ENCODE measurements at places on chromosomes 7 and 10. TPM values are rescaled to one million over a fixed set of nuclear protein-coding genes. Genes with fewer than 3 reads are reported as not detected.

- no peak for DNase-seq
Measured at GRCh38 chr7:128005117-128005516, 26.1 kb downstream of the LRRC4 start.

- DNase-seq, result no peak
Measured at GRCh38 chr7:90709501-90710465, 113.7 kb downstream of the CDK14 start.

- DNase-seq, result no peak
Measured at GRCh38 chr10:88478256-88478655, 104.9 kb downstream of the RNLS start.

GRCh38 chr7:91634485-91635177, 245.9 kb downstream of the MTERF1 start:
- DNase-seq, result no peak

TAS2R5 gene
- 3.4 TPM for polyA plus RNA-seq

GRCh38 chr7:2710901-2711551, 23.0 kb downstream of the AMZ1 start:
- DNase-seq, result no peak

SMKR1 gene
- 3.4 TPM for polyA plus RNA-seq

GPR22 gene
- polyA plus RNA-seq, result 0.36 TPM

DNA sequence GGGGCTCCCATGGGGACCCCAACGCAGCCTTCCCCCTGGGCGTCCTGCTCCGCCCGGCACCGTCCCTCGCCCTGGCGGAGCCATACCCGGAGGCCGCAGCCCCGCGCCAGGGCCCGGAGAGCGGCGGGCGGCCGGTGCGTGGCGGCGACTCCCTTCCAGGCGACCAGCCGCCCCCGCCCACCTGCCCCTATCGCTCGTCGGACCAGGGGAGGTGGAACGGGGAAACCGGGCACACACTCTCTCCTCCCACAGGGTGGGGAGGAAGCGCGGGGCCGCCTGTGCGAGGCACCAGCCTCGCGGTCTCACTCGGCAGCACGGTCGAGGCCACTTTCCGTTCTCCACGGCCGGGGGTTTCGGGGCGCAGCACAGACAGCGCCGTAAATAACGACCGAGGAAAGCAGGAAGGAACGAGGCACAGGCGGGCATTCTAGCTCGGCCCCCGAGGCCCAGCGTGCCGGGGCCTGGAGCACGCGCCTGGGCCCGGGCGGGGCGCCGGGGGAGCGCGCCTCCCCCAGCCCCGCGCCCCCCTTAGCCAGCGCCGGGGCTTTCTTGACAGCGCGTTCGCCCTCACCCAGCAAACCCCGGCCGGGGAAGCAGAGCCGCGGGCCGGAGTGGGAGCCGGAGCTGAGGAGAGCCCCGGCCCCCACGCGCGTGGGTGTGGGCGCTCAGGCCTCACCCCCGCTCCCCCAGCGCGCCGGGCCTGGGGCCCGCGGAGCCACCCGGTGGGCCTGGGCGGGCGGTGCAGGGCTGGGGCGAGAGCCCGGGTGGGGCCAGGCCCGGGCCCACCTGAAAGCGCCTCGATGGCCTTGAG, 936 bp downstream of the IGF2BP3 start:
- DNase-seq, result no peak

- no peak for DNase-seq
Measured at GRCh38 chr7:65304175-65304574, 69.5 kb upstream of the ZNF92 start.

DNA sequence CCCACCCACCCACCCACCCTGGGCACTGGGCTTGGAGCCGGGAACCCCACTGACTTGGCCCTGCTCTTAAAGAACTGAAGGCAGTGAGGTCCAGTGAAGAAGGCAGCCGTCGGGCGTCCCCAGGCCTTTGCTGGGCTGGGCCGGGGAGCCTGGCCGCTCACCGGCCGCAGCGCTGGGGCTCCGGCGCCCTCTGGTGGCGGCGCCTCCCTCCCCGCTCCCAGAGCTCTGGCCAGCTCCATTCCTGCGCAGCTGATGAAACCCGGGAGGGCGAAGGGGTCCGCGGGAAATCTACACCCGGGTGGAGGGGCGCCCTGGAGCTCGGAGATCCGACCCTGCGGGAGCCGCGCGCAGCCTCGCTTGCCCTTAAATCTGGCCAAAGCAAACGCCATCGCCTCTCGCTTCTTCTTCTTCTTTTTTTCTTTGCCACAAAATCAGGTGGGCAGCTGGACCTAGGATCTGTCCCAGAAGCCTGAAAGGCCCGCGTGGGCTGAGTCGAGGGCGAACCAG, 1.7 kb upstream of the CXCL12 start:
- DNase-seq, result no peak

DNA sequence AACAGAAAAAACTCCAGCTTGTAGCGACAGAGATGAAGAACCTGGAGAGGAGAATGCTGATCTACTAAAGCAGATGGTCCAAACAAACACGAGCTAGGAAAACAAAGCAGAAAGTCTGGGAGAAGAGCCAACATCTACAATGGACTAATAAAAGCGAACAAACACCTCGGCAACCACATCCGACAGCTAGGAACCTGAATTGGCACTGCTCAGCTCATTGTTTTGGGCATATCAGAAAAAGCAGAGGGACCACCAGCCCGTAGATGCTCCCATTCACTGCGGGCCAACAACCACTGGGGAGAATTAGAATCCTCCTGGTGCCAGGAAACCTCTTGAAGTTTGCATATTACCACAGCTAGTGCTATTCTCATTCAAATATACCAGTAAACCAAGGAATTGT, 204.7 kb downstream of the NXPH1 start:
- peak; percentile 28 for DNase-seq

DNA sequence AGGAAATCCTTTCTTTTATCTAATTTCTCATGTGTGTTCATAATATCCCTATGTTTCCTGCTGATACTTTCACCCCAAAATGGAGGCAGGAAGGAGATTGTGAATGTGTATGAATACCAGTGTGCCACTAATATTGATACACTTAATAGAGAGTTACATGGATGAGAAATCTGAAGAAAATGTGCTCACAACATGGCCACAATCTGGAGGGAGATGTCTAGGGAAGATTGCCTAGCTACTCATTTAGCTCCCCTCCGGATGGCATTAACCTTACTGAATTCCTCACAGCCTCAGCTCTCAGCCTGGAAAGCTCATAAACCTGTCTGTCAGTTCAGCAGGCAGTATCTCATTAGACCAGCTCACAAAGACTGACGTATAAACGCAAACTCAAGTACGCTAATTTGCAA, 23.4 kb upstream of the DMTF1 start:
- DNase-seq, result peak; percentile 29

DNA sequence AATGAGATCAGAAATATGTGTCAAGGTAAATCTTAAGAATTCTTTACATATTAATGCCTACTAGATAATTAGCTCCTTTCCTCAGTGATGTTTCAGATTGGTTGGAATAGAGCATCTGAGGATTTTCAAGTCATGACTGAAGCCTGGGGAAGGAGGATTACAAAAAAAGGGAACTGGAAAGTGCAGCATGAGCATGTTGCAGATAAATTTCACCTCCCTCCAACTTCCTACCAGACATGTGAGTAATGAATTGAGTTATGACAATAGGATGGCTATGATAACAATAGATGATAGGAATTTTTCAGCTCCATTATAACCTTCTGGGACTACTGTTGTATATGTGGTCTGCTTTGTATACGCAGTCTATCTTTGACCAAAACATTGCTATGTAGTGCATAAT, 104.2 kb upstream of the RAB18 start:
- no peak for DNase-seq

- no peak for DNase-seq
Measured at GRCh38 chr7:47941136-47941844, 7.0 kb downstream of the PKD1L1 start.

DNA sequence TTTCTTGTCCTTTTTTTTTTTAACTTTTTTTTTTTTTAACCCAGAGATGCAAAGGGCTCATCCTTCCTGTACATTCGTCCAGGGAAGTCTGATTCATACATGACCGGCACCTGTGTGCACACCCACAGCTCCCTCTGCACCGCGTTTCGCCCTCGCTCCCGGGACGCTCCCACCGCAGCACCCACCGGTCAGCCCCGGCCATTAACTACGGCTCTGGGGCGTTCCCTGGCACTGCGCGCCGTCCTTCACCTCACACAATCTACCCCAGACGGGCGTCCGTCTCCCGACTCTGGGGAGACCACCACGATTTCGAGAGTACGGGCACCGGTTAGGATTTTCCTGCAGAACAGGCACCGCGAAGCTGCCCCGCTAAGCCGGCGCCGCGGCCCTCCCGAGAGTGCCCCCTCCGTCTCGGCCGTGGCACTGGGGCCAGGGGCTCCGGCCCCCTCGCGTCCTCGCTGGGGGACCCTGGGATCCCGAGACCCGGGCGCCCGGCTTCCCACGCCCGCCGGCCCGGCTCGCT, 452 bp downstream of the ATE1 start:
- no peak for DNase-seq

EBF3 gene
- 2.4 TPM for polyA plus RNA-seq

GRCh38 chr7:30831936-30832335, 60.7 kb downstream of the MINDY4 start:
- DNase-seq, result no peak

DNA sequence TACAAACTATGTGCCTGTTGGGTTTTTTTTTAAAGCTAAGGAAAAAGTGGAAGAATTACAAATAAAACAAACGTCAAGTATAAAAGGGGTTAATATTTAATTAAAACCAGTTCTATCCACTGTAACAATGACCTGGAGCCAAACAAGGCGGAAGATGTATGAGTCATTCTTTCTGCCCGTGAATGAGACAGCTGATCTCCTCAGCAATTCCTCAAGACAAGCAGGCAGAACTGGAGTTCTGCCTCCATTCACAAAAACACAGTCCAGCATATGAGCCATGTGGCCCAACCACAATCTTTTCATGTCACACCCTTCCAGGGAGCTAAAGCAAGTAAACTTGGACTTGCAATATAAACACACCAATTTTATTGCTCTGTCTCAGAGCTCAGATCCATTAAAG, 8.4 kb downstream of the ETV1 start:
- DNase-seq, result no peak

DNA sequence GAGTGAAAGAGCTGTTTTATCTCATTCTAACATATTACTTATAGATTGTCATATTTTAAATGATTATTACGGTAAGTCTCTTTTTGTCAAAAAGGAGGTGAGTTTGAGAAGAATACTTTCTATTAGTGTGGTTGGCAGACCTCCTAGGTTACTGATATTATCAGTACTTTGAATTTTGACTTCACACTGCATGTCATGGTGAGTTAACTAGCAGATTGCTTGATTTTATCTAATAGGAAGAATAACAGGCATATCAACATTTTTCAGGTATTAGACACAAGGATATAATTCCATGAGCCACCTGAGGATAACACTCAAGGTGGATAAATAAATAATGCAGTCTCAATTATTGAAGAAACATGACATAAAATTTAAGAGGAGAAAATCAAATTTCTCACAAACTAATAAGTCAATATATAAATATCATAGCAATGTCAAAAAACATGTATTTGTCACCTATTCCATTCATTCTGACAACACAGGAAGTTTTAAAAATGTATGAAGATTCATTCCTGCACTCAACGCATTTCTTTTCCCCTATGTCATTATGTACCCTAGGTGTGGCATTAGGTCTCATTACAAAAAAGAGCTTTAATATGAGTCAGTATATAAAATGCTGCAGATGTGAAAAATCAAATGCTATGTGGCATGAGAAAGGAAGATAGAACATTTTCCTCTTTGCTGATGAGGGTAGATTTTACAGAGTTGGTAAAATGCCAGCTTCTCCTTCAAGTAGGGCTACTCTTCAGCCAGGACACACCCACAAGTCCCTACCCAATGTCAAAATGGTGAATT, 1621.6 kb downstream of the REEP3 start:
- DNase-seq, result no peak

- DNase-seq, result no peak
Measured at GRCh38 chr10:75957314-75958120, 526.1 kb downstream of the LRMDA start.

GRCh38 chr10:14184841-14185315, 145.8 kb downstream of the FRMD4A start:
- DNase-seq, result no peak

DNA sequence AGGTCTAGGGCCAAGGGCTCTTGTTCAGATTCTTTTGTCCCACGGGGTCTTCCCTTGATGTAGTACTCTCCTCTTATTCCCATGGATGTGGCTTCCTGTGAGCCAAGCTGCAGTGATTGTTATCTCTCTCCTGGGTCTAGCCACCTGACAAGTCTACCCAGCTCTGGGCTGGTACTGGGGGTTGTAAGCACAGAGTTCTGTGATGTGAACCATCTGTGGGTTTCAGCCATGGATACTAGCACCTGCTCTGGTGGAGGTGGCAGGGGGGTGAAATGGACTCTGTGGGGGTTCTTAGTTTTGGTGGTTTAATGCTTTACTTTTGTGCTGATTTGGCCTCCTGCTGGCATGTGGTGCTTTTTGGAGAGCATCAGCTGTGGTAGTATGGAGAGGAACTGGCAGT, 350.8 kb downstream of the DNAJB9 start:
- no peak for DNase-seq

VSTM2A gene
- 2.3 TPM for polyA plus RNA-seq

DNA sequence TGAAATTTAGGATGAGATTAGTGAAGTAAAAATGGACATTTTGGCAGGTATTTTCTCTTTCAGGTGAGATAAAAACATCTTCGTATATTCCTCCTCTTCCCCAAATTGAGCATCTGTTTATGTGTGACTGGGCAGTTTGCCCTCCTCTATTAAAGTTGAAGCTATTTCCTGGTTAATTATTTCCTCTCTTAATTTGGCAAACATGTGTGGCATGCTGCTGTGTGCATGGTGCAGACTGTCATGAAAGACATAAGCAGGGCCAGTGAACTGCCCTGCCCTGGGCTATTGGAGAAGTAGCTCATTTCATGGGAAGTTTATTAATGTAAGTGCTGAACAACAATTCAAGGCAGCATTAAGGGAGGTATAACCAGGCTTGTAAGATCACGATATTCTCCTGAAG, 52.6 kb downstream of the EVX1 start:
- no peak for DNase-seq

All from renal cortex interstitium (tissue), 15 donors.